NCI-H748 treated with DMSO at 0.1 percent for 48 hours (cell line): ENCODE measurements at places on chromosomes 7 and 10.

DNA sequence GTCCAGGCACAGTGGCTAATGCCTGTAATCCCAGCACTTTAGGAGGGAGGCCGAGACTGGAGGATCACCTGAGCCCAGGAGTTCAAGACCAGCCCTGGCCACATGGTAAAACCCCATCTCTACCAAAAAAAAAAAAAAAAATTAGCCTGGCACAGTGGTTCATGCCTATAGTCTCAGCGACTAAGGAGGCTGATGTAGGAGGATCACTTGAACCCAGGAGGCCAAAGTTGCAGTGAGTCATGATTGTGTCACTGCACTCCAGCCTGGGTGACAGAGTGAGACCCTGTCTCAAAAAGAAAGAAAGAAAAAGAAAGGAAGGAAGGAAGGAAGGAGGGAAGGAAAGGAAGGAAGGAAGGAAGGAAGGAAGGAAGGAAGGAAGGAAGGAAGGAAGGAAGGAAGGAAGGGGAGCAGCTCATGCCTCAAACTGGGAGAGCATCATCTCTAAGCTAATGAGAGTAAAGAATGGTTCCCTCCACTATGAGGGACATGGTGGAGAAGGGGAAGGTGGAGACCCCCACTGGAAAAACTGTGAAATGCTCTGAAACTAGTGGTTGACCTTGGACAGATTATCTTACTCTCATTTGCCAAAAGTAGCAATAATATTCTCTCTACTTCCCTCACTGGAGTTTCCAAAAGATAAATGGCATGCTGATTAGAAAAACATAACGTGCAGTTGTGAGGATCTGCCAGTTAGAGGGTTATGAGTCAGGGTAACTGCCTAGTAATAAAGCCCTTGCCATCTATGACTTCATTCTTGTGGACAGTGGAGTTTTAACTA, 16.8 kb downstream of the GIMAP5 start:
- DNase-seq = no peak

- DNase-seq = no peak
Observed at GRCh38 chr10:68096913-68097516, 12.3 kb upstream of the MYPN start.

DNA sequence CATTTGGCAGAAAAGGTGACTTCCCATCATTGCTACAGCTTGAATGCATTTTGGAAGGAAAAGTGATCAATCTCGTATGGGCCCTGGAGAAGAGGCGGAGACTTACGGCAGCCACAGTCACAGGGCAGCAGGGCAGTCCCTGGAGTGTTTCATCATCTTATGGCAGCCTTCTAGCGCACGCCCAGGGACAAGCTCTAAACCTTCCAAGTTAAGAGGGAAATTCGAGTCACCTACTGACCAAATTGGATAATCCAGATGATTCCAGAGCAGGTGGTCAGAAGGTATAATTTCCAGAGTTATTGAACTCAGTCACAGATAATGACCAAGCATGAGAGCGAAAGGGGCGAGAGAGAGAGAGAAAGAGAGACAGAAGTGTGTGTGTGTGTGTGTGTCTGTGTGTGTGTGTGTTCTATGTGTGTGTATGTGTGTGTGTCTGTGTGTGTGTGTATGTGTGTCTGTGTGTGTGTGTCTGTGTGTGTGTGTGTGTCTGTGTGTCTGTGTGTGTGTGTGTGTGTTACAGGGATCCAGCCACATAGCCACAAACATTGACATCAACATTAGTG, 123.7 kb upstream of the ADAM12 start:
- DNase-seq = no peak

DNA sequence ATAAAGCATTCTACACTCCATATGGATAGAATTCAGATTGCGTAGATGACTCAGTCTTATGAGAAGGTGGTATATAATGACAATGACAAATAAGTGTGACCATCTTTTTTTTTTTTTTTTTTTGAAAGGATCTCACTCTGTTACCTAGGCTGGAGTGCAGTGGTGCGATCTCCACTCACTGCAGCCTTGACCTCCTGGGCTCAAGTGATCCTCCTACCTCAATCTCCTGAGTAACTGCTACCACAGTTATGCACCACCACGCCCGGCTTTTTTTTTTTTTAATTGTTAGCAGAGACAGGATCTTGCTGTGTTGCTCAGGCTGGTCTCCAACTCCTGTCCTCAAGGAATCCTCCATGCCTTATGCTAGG, 43.2 kb upstream of the NRP1 start:
- no peak for DNase-seq

- no peak for DNase-seq
Observed at GRCh38 chr10:113301342-113301984, 251.4 kb upstream of the HABP2 start.
